Activated CD4-positive, alpha-beta T cell treated with anti-CD3 and anti-CD28 coated beads for 36 hours (primary cell): ENCODE measurements at places on chromosomes 7 and 10.

GRCh38 chr10:77157248-77158019 lies 480.2 kb downstream of the KCNMA1 start:
- no peak for DNase-seq

DNA sequence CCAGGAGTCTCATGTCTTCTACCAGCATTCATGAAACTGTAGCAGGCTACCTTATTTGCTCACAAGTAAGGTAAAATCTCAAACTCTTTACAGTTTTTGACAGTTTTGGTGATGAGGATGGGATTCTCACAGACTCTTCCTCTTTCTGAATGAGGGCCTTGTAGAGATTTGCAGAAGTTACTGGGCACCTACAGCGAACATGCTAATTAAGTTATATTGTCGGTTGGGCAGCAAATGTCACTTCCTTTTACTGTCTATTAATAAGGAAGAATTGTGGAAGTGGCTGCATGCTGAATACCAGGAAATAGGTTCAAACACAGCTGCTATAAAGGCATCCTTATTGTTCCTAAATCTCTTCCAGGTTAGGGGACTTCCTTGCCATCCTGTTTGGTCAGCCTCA lies 189.6 kb downstream of the DNAJC1 start:
- no peak for DNase-seq

- DNase-seq: no peak
Observed at GRCh38 chr7:150511048-150511447, 3.6 kb upstream of the GIMAP7 start.

DNA sequence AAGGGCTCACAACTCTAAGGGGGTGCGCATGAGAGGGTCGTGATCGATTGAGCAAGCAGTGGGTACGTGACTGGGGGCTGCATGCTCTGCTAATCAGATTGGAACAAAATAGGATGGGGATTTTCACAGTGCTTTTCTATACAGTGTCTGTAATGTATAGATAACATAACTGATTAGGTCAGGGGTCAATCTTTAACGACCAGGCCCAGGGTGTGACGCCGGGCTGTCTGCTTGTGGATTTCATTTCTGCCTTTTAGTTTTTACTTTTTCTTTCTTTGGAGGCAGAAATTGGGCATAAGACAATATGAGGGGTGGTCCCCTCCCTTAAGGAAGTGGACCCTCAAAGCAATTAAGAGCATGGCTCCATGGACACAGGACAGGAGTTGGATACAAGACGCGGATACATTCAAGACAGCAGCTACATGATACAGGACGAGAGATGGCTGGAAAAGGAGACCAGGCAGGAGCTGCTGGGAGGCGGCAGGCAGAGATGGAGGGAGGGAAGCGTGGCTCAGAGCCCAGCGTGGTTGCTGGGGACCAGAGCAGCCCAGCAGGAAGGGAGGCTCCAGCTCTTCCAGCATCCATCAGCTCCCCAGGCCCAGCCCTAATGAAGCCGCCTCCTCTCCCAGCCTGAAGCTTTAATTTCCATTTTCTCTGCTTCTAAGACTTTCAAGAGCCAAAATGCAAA lies 31.6 kb downstream of the GSDME start:
- no peak for DNase-seq

DNA sequence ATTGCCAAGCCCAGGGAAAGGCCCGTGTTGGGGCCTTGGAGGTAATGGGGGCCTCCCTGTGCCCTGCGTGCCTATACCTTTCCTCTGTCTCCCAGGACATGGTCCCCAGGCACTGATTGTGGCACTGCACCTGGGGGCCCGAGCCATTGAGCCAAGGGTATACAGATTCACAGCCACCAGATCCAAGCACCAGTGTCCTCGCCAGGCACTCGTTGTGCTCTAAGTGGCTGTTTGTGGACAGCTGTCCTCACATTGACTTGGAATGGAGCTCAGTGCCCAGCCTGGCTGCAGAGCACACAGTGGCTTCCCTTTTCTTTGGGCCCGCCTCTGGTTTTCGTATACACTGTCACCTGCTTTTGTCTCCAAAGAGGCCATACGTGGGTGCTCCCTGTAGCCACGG lies 72.0 kb upstream of the BTBD16 start:
- DNase-seq: no peak

DNA sequence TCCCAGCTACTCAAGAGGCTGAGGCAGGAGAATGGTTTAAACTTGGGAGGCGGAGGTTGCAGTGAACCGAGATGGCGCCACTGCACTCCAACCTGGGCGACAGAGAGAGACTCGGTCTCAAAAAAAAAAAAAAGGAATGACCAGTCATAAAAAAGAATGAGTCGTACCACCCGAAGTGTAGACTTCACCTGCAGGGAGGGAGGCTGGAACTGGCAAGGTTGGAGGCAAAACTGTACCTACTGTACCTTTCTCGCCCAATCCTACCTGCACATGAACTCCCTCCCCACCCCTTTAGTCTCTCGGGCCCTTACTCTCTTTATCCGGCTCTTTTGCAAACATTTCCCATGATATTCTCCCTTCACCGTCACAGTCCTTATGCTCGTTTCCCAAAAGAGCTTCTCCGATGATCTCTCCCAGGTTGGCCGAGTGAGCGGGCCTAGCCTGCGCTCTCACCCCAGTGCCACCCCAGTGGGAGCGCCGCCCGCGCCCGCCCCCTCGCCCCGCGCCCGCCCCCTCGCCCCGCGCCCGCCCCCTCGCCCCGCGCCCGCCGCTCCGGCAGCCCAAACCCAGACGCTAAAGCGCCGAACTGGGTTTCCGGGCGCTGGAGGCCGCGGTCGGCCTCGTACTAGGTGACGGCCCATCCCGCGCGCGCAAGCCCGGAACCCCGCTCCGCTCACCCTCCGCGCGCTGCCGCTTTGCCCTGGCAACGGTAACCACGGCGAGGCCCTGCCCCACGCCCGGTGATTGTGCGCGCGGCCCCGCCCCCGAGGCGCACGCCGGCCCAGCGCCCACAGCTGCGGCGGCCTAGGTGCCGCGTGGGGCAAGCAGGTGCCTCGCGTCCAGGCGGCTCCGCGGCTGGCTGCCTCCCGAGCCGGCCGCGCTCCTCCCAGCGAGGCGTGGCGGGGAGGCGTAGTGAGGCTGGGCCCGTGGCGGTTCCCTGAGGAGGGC lies at the start of gene SMKR1:
Gene SMKR1 (plus strand): TSS at position 772 of the 948 bp plus-strand sequence. CDS start 294 bp downstream, outside the sequence.
- peak; percentile 91 for DNase-seq
